ENCODE measurements at places on chromosomes 3 and 15.

GRCh38 chr15:29097971-29098370 is 171.7 kb downstream of the NSMCE3 start:
- no peak for DNase-seq

- DNase-seq = no peak
Measured at GRCh38 chr3:50136714-50137405, 18.3 kb upstream of the SEMA3F start.

DNA sequence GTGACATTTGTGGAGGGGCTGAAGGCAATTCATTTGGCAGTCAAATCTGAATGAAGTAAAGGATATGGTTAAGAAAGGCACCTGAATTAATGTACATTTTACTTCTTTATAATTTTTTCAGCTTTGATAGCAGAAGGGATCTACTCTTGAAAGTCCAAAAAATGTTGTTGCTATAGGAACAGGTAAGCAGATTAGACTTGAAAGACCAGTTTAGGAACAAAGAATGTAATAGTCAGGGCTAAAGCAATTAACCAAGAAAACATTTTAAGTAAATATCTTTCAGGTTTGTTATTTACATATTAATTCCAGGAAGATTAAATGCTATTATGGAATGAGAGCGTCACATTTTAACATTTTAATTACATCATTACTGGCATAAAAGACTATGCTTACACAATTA is 1.1 kb downstream of the ATP13A4 start:
- DNase-seq = no peak

DNA sequence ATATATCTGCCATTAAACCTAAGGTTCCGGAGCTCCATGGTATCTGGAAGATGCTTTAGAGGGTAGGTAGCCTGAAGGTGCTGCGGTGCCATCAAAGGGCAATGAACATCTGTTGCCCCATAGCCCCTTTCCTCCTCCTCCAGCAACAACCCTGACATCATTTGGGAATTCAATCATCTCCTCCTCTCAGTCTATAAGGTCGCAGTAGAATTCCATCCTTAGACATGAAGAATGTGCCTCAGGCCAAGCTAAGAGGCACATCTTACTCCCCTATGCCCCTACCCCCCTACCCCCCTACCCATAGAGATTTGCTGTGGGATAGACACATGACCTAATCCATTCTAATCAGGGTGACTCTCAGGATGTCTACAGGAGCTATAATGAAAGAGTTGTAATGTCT is 1099.7 kb upstream of the CFAP20DC start:
- no peak for DNase-seq

DNA sequence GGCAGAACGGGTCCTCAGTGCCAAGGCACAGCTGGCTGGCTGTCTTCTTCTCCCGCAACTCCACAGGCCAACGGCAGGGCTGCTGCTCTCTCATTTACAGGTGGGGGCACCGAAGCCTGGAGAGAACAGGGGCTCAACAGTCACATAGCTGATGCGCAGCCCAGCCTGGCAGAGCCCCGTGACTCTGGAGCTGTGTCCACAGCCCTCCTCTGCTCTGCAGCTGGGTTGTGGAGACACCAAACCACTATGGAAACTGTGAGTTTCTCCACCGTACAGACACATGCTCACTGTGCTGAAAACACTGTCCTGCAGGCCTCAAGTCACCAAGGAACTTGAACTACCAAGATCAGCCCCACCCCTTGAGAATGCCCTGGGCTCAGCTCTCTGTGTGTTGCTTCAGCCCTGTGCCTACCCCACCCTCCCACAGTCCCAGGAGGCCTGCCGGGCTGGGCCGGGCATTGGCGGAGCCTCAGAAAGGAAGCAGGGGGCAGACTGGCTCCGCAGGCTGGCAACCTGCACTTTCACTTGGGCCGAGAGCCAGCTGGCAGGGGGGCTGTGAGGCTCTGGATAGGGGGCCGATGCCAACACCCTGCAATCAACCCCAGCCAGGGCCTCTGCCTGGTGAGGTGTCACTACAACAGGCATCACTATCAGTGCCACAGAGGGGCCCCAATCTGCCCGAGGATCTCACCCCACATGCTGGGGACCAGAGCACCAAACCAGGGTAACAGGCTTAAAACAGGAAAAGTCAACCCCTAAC is 113.7 kb upstream of the RPL32 start:
- DNase-seq = no peak

GRCh38 chr15:64209680-64210334 is 47.0 kb upstream of the PPIB start:
- DNase-seq = peak; percentile 40

DNA sequence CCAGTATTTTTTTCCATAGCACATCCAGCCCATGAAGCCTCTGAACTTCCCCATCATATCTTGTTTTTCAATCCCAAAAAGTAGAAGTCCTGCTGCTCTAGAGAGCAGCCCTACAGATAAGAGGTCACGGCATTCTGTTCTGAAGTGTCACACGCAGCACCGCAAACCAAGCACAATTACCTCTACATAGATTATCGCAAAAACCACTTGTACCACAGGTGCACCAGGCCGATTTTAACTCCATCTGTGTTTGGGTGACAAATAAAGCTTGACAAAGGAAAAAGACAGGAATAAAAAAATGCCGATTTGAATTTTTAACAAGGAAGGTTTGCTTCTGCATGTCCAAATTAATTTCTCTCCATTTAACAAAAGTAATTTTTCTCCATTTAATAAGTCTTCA is 113.7 kb downstream of the MYO5A start:
- DNase-seq = peak; percentile 26

DNA sequence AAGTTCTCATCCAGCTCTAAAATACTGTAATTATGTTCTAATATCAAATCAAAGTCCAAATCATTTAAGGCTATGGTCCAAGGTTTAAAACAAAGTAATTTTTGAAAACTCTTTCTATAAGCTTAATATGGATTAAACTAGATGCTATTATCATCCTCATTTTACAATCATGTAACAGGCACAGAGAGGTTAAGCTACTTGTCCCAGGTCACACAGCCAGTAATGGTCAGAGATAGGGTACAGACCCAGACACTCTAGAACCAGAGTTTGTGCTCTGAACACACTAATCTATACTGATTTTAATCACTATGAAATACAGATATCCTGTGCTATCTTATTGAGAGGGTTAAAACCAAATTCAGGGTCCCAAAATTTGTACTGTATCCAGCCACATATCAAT is 44.8 kb downstream of the DENND4A start:
- DNase-seq = no peak

GRCh38 chr15:74421302-74422245 is 12.2 kb downstream of the SEMA7A start:
- no peak for DNase-seq

GRCh38 chr15:66494262-66494661 is 3.3 kb downstream of the SNAPC5 start:
- no peak for DNase-seq

DNA sequence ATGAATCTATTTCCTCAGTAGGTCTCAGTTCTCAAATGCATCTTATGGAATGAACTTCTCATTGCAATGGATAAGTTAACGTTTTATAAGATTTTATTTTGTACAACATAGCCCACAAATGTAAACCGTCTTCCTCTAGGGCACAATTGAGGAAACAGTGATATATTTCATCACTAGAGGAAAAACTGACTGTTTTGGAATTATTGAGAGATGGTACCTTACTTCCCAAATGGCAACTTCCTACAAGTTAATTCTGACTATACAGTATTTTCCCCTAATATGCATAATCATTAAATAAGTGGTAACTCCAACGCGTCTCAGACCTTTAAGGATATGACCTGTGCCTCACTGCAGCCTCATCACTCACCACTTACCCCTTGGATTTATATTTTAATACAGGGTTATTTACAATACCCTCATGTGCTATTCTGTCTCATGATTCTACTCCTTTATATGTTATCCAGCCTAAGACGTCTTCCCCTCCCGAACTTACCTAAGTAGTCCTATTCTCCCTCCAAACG is 13.3 kb downstream of the GABPB1 start:
- no peak for DNase-seq

- no peak for DNase-seq
Measured at GRCh38 chr3:50375258-50375931, 16.1 kb upstream of the TMEM115 start.

DNA sequence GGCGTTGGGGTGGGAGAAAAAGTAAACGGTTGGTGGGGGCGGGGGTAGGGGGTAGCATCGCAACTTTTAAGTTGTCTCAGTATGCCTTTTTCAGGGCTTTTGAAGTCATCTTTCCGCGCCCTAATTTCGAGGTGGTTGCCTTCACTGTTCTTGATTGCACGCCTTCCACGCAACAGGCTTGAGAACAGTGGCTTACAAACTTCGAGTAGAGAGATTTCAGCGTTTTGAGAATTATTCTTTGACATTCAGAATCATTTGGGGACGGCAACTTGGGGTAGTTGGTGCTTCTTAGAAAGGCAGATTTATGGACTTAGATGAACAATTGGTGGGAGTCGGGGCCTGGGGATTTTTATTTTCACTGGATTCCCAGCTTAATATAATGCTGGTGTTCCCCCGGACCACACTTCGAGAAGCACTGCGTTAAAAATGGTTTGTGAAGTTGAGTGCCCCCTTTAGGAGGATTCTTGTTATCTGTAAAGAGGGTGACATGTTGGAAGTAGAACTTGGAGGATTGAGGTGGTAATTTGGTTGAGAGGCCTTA is 880 bp downstream of the PPP4R2 start:
- DNase-seq = peak; percentile 21

DNA sequence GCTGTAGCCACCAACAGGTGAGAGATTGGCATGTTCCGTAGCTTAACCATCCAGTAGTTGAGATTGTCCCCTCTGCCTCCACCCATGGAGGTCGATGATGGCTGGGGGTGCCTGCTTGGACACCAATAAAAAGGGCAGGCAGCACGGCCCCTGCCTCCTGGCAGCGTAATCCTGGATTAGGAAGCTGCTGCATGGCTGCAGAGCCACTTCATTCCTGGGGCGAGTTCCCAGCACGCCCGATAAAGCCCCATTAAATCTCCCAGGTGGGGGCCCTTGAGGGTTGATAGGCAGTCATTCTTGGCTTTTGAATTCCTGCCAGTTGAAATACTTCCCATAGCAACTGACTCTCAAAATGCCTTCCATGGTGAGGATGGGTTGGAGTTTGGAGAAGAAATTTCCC is 67.8 kb downstream of the PLXNA1 start:
- DNase-seq = no peak

DNA sequence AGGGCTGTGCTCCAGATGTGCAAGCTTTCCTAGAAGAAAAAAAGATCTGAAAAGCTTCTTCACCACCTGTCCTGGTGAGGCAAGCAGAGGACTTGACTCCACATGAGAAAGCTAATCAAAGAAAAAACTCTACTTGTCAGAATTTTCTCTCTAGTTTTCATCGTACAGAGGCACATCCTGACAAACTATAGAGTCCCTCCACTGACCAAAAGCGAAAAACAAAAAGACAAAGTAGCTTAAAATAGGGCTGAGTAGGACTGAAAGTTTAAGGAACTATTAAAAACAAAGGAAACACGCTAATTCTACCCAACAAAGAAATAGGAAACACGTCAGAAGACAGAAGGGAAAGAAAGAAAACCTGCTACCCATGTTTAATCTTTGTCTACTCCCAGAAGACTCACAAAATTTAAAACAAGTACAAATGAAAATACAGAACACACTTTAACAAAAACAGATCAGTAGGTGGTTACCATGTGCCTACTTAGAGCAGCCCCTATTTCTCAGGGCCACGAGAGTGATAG is 26.5 kb downstream of the NANOGP8 start:
- no peak for DNase-seq

GRCh38 chr3:126100634-126101301 is 16.8 kb upstream of the SLC41A3 start:
- no peak for DNase-seq

DNA sequence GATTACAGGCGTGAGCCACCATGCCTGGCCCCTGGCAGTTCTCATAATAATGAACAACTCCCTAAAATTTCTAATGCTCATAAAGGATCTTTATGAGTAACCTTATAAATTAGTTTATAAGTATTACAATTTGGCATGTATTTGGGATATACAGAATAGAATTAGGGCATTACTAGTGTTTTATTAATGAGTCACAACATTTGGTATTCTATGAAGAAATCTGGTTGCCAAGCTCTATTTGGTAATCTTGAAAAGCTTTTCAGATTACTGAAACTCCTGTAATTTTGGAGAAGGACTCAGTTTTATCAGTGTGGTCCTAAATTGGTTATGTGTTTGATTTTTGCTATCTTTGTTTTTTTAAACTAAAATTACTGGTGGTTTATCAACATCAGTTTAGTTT is 45.8 kb downstream of the TM6SF1 start:
- no peak for DNase-seq

GRCh38 chr3:155362808-155363689 is 69.6 kb upstream of the STRIT1 start:
- DNase-seq = no peak

DNA sequence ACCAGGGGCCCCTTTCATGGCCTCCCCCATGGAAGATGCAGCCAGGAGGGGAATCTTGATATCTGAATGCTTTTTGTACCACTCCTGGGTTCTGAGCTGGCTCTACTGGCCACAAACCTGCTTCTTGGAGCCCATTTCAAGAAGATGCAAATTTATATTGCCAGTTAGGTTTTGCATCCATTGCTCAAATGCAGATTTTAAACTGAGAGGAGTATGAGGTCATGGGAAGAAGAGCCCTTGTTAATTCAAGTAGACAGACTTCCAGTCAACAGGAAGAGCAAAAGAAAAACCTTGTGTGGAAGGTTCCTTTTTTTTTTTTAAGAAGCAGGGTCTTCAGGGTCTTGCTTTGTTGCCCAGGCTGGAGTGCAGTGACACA is 133.5 kb downstream of the PDZRN3 start:
- DNase-seq = no peak

DNA sequence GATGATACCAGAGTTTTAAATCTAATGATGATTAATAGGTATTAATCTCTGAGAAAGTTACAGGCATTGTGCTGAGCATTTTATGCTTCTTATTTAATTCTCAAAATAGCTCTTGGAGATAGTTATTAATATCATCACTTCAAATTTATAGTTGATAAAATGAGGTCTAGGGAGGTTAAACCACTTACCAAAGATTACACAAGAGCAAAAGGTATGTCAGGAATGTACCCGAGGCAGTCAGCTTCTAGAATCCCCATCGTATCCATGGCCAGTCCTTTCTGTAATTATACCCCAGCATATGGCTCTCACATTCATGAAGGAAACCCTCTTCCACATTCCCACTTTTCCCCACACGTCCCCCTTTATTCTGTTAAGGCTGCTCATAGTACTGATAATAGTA is 421.3 kb downstream of the PYDC2 start:
- no peak for DNase-seq

DNA sequence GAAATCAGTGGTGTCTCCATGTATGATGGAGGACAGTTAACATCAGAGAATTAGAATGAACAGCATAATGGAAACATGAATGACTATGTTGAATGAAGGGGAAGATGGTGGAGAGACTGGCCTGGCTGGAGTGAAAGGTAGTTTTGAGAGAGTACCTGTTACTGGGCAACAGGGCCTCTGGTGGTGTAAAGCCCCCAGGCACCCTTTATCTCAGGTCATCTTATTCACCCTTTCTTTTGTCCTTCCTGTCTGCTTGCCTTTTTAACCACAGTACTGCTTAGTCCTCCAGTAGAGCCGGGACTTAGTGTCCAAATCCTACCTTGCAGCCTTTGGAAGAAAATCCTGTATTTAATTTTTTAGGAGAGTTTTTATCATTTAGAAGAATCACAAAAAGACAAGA is 6.2 kb downstream of the IREB2 start:
- no peak for DNase-seq
